ENCODE measurements at places on chromosomes 6 and 20.

GRCh38 chr6:138500867-138501446, 1.7 kb upstream of the NHSL1 start:
- DNase-seq, result no peak

GRCh38 chr6:125363039-125363823, 61.5 kb upstream of the HDDC2 start:
- no peak for DNase-seq

DNA sequence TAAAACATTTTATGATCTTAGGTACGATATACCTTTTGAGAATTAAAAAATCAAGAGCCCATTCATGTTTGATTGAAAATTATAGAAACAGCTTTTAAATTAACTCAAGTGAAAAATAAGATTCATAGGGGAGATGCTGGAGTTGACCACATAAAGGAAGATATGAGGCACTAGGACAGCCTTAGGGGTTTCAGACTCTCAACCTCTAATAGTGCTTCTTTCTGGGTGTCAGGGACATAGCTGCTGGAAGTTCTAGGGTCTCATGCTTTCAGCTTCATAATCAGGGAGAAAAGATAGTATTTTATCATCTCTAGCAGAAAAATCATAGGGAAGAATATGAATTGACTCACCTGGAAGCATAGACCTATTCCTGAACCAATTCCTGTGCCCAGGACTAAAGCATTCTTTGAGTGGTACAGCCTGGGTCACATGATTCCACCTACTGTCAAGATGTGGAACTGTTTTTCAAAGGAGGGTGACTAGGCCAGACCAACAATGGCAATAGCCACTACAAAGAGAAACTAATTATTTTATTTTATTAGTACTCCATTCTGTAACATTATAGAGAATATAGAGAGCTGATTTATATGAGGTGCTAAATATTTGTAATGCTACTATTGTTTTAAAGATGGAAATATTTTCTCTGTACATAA, 27.8 kb upstream of the CENPW start:
- DNase-seq, result no peak

GRCh38 chr20:1656844-1657243, 735 bp downstream of the SIRPG start:
- DNase-seq, result no peak

DNA sequence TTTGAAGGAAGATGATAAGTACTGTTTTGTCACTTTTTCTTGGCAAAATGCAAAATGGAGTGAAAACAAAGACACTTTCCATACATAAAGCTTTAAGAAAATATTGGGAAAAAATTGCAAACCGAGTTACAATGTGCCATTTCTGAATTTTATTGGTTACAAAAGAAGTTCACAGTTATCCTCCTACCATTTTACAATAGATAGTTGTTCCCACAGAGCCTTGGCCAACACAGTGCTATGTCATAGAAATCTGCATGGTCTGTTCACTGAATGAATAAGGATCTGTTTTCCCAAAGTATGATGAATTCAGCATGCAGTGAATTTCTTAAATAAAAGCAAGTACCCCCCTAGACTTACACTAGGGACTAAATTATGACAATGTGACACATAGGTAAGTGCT, 268.2 kb upstream of the POU3F2 start:
- DNase-seq, result no peak

DNA sequence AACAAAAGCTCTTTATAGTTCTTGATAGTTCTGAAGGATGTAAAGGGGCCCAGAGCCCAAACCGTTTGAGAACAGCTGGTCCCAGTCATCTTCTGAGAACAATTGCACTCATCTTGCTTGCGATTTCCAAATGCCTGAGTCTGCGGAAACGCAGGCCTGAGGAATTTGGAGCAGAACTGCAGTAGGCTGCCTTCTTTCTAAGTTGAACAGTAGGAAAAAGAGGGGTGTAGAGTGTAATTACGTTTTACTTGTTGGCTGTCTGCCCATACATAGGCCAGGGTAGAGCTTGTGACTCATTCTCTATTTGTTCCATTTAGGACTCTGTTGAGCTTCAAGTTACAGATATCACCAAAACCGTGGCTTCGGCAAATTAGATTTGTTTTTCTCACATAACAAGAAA, 42.0 kb upstream of the KIF16B start:
- no peak for DNase-seq

GRCh38 chr6:169247991-169248390, 5.7 kb downstream of the THBS2 start:
- DNase-seq, result no peak

- no peak for DNase-seq
Observed at GRCh38 chr20:53126185-53126584, 154.0 kb downstream of the TSHZ2 start.

DNA sequence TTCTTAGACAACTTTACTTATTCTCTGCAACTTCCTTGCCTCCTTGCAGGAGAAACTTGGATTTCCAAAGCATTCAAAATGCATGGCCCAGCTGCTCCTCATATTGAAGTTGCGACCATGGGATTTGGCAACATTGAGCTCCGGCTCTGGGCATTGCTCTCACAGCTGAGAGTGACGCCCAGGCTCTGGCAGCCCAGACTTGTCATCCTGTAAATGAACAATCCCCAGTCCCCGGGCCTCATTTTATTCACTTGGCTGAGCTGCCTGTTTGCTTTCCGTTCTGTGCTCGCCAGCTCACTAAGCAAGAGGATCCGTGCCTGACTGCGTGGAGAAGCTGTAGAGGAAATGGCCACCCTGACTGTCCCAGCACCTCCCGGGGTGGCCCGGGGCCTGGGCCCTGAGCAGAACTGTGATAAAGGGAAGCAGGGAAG, 119.5 kb upstream of the CD93 start:
- DNase-seq, result no peak

DNA sequence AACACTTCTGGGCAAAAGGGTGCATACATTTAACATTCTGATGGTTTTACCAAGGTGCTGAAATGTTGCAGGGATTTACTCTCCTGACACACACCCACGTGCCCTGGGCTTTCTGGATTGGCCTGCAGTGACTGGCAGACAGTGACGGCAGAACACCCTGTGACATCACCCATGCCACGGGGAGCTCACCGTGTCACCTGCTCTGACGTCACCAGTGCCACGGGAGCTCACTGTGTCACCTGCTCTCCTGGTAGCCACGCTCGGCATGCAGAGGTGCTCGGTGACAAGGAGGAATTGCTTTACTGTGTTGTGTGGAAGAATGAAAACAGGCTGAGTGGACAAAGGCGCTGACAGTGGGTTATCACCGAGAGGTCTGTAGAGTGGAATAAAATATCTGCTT, 99.3 kb downstream of the RAMACL start:
- DNase-seq, result no peak

DNA sequence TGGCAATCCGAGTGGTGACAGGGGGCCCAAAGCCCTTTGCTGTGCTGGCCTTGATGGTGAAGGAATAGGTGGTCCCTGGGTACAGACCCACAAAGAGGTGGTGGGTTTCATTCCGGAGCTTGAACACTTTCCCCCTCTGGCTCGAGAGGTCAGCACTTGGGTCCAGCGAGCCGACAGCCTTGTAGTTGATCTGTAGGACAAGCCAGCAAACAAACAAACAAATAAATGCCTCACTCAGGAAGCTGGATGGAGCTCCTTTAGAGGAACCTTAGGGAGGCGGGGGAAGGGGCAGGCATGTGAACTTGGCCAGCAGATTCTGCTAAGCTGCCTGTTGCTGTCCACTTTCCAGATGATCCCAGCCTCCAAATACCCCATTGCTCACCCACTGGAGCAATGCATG, 733.9 kb upstream of the CHD6 start:
- no peak for DNase-seq

DNA sequence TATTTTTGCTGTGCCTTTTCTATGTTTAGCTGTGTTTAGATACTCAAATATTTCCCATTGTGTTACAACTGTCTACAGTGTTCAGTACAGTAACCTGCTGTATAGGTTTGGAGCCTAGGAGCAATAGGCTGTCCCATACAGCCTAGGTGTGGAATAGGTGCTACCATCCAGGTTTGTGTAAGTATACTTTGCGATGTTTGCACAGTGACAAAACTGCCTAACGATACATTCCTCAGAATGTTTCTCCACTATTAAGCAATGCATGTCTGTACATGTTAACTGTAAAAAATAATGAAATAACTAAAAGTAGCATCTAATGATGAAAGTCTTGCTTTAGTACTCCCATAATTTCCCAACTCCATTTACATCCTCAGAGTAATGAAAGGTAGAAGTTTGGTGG, 46.0 kb downstream of the SERAC1 start:
- DNase-seq, result no peak

- no peak for DNase-seq
Observed at GRCh38 chr6:56913285-56914074, 41.4 kb upstream of the BEND6 start.

- no peak for DNase-seq
Observed at GRCh38 chr20:15706719-15707118, 866.5 kb downstream of the KIF16B start.

GRCh38 chr20:4272225-4272624, 256.9 kb upstream of the RNF24 start:
- DNase-seq, result no peak

DNA sequence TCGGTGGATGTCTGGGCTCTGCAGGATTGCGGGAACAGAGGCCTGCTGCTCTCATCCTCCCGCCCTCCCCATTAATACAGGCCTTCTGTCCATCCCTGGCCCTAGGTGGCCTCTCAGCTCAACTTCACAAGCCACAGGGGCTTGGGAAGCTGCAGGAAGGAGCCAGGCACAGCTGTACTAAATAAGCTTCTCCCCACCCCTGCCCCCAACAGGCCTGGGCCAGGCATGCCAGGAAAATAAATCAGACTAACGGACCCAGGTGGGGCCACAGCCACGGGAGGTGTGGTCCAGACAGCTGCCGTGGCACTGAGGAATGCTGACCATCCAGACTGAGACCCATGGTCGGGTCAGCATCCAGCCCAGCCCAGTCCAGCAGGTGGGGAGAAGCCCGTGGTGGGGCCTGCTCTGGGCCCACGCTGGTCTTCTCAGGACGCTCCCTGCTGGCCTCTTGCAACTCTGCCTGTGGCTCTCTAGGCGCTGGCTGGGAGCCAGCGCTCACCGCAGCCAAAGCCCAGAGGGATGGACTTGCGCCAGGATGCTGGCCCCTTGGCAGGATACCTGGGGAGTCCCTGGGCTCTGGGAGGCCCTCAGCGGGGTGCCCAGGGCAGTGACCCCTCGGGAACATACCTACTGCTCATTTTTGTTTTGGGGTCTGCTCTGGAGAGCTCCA, 8.6 kb upstream of the YTHDF1 start:
- no peak for DNase-seq

- no peak for DNase-seq
Observed at GRCh38 chr6:7234547-7234946, 78.5 kb downstream of the SSR1 start.

- no peak for DNase-seq
Observed at GRCh38 chr20:10074513-10074912, 39.7 kb downstream of the ANKEF1 start.

DNA sequence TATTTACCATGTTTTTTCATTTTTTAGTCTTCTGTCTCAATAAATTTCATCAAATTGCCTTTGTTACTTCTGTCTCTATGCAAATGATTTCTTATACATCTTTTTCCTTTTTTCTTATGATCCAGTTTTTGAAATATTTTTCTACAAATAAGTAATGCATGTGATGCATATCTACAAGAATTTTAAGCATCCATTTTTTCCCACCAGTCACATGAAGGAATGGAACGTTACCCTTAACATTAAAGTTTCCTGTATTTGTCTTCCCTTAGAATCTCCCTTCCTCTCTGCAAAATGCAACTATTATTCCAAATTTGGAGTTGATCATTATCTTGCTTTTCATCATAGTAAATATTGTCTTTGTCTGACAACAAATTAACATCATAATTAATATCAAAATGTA, 35.5 kb downstream of the PSMB9 start:
- no peak for DNase-seq

- no peak for DNase-seq
Observed at GRCh38 chr6:142696123-142697000, 248.6 kb downstream of the HIVEP2 start.

DNA sequence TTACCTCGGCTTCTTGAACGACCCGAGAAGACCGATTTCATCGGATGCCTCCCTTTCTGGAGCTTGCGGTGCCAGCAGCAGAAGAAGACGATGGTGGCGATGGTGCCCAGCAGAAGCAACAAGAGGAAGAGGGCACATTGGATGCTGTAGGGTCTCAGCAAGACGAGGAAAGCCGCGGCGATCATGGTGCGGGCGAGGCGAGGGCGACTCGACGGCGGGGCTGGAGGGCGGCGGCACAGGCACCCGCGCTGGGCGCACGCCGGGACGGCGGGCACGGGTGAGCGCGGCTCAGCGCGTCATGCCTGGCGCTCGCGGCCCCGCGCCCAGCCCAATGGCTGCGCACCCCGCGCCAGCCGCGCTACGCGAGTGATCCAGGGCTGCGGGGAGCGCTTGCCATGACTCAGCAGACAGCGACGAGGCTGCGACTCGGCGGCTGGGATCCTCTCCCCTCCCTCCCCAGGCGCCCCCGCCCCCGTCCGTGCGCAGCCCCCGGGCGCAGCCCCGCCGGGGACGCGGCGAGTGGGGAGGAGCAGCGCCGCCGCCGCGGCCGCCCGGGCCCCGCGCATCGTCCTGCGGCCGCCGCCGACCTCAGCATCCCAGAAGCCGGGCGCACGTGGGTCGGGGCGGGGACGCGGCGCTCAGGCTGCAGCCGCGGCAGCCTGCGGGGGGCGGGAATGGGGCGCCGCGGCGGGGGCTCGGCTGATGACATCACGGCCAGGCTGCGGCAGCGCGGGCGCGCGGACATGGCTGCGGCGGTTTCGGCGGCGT, at the start of gene BEND6:
Gene BEND6, plus strand, starts transcription at position 705 of the 768 bp plus-strand sequence. CDS start 26,704 bp downstream, outside the sequence.
- DNase-seq, result peak; percentile 79

DNA sequence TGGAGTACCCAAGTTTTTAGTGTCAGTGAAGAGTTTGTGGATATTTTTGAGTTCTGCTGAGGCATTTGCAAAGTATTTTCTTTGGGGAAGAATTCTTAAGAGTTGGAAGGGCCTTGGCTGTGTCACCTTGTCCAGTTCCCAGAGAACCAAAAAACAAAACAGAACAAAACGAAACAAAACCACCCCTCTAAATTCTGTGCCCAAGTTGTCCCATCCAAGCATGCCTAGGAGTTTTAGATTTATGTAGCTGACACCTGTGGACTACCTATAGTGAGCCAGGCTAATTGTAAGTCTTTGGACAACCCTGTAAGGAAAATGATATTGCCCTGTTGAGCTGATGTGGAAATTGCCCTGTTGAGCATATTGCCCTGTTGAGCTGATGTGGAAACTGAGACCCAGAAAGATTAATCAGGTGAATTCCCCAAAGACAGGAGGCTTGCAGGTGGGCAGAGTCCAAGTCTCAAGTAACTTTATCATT, 1.0 kb upstream of the ECI2 start:
- DNase-seq, result no peak

GRCh38 chr6:2852514-2852855, 10.8 kb upstream of the SERPINB1 start:
- DNase-seq, result no peak

- DNase-seq, result no peak
Observed at GRCh38 chr6:36908747-36909146, 23.0 kb downstream of the C6orf89 start.

- DNase-seq, result peak; percentile 97
Observed at GRCh38 chr6:32853541-32854375, at the start of the genes PSMB9 and TAP1. Gene PSMB9, plus strand, starts transcription at chr6:32854192. Its CDS starts 38 bp downstream, at chr6:32854230. Gene TAP1, minus strand, starts transcription at chr6:32853704. Its CDS starts 68 bp downstream, at chr6:32853636.

GRCh38 chr6:24719125-24719971, at the start of gene C6orf62:
Gene C6orf62, minus strand, starts transcription at chr6:24719154. Its CDS starts 486 bp downstream, at chr6:24718668.
- peak; percentile 47 for DNase-seq
